ENCODE measurements at places on chromosomes 11 and 22. TPM values are rescaled to one million over a fixed set of nuclear protein-coding genes. Genes with fewer than 3 reads are reported as not detected.

GRCh38 chr22:45230026-45230721 lies 10.5 kb downstream of the KIAA0930 start:
- DNase-seq = no peak

GRCh38 chr11:126352934-126353801 lies 2.3 kb upstream of the ST3GAL4 start:
- DNase-seq = peak; percentile 73

GRCh38 chr11:114059984-114060391 lies 477 bp downstream of the ZBTB16 start:
- DNase-seq = peak; percentile 49

Gene APOA1
- total RNA-seq = not detected

DNA sequence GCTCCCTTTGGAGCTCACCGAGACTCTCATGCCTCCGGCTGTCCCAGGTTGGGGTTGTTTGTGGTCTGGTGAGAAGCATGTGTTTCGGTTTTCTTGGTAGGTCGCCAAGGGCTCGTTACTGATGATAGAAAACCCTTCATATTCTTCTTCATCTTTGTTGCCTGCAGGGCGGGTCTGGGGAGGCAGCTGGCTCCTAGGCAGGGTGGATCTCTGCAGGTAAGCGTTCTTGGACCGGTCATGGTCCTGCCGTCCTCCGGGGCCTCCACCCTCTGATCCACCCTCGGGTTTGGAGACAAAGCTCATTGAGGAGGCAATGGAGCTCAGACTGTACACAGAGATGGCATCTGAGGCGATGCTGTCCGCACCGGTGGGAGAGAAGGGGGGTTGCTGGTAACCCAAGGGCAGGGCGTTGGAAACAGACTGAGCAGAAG lies 64.3 kb upstream of the PITPNB start:
- DNase-seq = no peak

Gene DDI1
- total RNA-seq = not detected

DNA sequence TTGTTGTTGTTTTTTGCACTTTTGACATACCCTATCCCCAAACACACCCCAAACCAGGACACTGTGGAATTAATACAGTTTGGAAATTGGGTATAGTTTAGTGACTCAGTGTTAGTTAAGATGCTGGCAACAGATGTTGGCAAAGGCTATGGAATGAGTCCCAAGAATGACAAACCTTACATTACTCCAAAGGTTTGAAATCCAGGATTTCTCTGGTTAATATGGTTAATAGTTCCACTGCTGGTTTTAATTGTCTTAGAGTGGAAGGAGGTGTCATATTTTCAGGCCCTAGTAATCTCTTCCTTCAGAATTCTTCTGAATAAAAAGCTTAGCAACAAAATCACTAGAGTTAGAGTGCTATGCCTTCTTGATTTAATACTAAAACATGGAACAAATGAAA lies 775 bp downstream of the LPXN start:
- DNase-seq = peak; percentile 74

DNA sequence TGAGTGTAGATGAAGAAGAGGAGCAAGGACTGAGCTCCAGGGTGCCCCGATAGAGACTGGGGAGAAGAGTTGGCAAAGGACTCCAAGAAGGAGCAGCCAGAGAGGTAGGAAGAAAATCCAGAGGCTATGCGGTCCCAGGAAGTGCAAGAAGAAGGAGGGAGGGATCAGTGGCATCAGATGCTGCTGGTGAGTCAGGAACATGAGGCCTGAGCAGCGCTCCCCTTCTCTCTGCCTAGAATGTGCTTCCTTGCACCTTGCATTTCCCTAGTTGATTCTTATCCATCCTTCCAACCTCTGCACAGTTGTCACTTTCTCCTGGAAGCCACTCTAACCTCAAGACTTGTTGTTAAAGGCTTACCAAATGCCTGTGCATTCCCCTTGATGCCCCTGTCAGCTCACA lies 21.3 kb downstream of the KCNC1 start:
- DNase-seq = no peak

Gene PKP3
- total RNA-seq = 3.7 TPM

Gene NPAS4
- total RNA-seq = not detected

Gene NOX4
- total RNA-seq = 2.2 TPM

- DNase-seq = peak; percentile 83
Observed at GRCh38 chr11:12769834-12770345, 95.7 kb downstream of the TEAD1 start.

DNA sequence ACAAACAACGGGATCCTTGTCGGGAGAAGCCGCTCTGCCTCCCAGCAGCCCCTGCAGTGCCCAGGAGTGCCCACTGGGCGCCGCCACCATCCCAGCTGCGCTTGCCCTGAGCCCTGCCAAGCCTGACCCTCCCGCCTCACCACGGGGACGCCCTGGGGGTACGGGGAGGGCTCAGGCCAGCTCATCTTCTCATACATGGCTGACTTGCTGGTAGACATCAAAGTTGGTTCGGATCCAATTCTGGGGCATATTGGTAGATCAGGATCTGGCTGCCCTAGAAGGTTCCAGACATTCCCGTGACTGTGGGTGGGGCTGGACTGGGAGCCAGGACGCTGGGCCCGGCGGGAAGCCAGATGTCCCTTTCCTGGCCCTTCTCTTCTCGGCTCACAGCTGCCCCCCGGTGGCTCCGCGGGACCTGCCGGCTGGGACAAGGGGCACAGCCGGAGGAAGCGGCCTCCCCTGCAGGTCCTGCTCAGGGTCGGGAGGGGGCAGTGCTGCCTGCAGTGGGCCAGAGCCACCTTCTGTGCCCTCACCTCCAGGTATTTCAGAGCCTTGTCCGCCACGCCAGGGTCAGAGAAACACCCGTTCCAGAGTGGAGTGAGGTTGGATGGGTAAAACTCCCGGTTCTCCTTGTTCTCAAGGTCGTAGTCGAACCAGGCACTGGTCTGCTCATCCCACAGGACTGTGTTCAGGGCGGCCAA lies 10.6 kb upstream of the TREH start:
- DNase-seq = peak; percentile 89

Gene STK33
- total RNA-seq = 0.51 TPM

- DNase-seq = peak; percentile 79
Observed at GRCh38 chr11:46295312-46296058, 18.0 kb downstream of the CREB3L1 start.

GRCh38 chr11:241634-242033 lies 4.9 kb downstream of the PSMD13 start:
- no peak for DNase-seq

- no peak for DNase-seq
Observed at GRCh38 chr11:127986073-127986472, 601.3 kb downstream of the ETS1 start.

Gene CDC42BPG
- total RNA-seq = 0.11 TPM

Data from LHCN-M2 (cell line).